ENCODE measurements at places on chromosomes 1 and 21.
A peak's percentile ranks its signal among the peaks of the same experiment; 100 is the strongest.

DNA sequence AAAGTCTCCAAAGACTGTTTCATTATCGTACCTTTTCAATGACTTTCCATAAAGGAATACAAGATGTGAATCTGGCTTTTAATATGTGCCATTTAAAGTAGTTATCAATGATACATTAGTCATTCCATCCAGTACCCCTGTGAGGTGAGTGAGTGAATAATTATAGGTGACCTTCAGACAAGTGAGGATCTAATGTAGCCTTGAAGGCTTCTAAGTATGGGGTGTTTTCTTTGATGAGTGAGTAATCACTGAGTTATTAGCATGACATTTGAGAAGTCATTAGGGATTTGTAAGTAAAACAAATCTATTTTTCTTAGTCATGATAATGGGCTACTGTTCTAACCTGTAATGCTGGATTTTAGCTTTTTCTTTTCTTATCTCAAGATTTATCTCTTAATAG, 831.4 kb downstream of the ADGRL2 start:
- no peak for DNase-seq

GRCh38 chr1:109502364-109502851, 7.1 kb downstream of the AMIGO1 start:
- DNase-seq, result no peak

DNA sequence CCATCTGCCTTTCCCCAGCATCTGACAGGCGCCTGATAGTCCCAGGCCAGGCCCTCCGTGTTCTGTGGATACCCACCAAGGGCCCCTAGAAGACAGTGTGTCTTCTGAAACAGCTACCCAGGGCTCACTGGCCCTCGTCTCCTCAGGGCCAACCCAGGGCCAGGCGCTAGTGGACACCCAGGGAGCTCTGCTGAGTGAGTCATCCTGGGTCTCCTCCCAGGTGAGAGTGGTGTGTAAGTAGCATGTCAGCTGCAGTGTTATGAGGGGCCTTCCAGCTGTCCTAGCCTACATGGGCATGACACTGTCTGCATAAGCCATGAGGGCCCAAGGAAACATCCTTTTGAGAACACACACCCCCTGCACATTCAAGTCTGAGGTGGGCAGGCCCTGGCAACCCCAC, 36.7 kb downstream of the CHD5 start:
- no peak for DNase-seq

DNA sequence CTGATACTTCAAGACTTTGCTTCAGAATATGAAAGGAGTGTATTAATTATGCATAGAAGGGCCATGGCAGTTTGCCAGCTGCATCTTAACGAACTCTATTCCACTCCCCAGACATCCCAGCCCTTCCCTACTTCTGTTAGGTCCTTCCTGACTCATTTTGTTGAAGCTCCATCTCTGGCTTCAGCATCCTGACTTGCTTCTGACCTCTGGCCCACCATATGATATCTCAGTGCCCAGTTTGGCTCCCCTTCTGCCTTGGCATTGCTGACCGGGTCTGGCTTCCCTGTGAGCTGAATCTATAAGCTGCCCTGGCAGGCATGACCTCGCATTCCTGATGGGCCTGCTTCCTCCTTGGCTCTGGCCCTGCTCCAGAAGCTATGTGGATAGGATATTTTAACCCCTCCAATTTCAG, 27.6 kb upstream of the ARHGAP29 start:
- no peak for DNase-seq

DNA sequence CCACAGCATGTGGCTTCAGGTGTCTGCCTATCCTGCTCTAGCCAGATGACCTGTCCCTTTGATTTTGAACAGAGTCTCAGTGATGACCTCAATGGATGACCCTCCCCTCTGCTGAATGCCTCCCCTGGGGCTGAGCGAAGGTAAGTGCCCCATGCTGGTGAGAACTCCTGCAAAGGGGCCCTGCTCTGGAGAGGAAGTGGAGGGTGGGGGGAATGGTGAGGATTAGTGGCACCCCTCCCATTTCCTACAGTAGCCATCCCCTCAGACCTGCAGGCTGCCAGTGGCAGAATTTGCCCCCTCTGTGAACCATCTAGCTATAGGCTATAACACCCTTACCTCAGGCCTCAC, 3.7 kb upstream of the PMVK start:
- no peak for DNase-seq

GRCh38 chr1:200837931-200838571, 34.7 kb upstream of the GPR25 start:
- DNase-seq, result peak; percentile 31

- DNase-seq, result no peak
Observed at GRCh38 chr21:42039911-42040351, 29.8 kb upstream of the ZBTB21 start.

DNA sequence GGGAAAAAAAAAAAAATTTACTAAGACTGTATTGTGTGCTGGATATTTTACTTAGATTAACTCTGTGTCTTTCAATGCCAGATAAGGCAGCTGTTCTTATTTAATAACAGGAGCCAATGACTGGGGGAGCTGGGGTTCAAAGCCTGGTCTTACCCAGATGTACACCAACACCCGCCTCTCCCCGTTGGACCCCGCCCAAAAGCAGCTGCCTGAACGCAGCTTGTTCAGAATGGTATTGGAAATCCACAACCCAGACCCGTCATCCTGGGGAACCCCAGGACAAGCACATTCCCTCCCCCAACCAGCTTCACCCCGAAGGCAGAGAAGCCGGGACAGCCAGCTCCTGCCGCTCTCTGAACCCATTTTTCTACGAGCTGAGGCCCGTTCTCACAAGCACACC, 113.6 kb upstream of the TMPRSS2 start:
- no peak for DNase-seq

DNA sequence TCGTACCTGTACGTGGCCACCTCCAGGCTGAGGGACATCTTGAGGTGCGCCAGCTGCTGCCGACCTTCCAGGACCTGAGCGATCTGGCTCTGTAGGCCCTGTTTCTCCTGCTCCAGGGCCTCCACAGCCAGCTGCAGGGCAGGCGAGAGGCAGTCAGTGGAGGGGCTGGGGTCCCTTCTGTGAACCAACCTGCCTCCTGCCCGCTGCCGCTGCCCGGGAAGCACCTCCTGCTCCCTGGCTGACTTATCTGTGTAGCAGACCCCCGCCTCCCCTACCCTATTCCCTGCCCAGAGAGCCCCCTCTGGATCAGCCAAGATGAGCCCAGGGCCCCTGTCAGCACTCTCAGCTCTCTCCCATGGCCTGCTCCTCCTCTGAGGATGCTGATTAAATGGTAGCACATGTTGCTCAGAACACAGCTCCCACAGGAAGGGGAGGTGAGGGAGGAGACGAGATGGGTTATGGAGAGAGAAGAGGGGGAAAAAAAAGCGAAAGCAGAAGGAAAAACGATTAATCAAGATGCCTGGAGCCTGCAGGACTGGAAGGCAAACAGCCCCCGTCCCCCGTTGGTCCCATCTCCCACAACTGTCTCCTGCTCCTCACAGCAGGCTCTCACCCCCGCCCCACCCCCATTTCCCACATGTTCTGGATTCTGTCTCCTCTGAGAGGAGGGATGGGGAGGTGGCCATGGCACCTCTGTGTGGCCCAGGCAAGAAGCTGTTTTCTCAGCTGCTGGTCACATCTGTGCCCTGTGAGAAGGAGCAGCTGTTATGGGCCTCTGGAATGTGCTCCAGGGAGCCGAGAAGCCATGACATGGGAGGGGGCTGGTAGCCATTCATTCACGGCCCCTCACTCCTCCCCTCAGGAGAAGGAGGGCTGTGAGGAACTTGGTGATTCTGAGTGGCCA, 1.7 kb downstream of the NES start:
- DNase-seq, result no peak

DNA sequence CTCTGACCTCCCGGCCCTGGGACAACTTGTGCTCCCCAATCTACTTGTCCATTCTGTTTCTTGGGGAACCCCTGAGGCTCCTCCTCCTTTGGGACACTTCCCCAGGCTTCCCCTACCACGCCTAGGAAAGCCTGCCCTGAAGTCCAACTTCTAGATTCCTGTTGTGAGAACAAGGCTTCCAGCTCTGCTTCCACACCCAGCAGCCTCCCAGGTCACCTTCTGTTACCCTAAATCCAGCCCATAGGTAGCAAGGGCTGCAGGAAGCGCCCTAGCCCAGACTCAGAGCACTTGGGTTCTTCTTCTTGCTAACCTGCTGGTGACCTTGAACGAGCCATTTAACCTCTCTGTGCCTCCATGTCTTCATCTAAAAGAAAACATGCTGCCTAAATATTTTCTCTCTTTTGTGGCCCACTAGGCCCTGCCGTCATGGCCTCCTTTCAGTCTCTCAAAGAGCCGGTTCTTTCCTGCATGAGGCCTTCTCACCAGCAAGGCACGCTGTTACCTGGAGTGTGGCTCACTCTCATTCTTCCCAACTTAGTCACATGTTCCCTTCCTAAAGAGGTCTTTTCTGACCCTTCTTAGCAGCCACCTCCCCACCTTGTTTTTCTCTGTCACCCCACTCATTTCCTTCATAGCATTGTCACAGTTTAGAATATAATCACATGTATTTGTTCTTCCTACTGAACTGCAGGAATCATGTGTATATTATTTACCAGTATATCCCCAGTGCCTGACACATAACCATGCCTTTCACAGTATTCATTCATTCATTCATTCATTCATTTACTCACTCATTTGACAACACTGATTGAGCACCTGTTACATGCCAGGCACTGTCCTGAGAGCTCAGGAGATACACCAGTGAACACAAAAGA, 1.4 kb downstream of the CAPN2 start:
- no peak for DNase-seq

DNA sequence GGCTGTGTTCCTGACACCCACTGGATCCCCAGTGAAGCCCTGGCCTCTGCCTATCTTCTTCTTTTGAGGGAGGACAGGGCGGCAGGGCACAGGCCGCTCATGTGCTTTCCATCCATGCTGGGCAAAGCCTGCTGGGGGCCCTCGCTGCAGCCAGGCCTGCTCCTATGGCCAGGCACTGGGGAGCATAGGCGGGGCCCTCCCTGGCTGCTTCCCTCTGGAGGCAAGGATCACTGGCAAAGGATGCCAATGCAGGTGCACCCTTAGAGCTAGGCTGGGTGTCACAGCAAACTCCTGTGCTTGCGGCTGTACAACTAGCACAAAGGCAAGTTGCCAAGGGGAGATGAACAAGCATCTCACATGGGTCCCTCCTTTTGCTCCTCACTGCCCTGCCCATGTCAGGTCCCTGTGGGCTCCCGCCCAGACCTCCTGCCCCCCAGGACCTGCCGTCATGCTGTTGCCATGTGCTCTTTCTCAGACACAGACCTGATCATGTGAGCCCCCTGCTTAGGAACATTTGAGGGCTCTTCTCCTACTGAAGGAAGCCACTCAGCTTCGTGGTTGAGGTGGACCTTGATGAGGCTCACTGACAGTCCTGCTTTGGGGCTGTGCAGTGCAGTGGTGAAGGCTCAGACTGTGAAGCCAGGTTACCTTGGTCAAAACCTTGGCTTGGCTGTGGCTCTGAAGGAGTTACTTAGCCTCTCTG, 393.6 kb downstream of the PTPRU start:
- DNase-seq, result no peak

- no peak for DNase-seq
Observed at GRCh38 chr21:25560271-25560685, 47.0 kb downstream of the MRPL39 start.

GRCh38 chr21:33974513-33975468, 59.2 kb upstream of the ATP5PO start:
- DNase-seq, result no peak
